ENCODE measurements at places on chromosomes 3 and 15.
A peak's percentile ranks its signal among the peaks of the same experiment; 100 is the strongest.

DNA sequence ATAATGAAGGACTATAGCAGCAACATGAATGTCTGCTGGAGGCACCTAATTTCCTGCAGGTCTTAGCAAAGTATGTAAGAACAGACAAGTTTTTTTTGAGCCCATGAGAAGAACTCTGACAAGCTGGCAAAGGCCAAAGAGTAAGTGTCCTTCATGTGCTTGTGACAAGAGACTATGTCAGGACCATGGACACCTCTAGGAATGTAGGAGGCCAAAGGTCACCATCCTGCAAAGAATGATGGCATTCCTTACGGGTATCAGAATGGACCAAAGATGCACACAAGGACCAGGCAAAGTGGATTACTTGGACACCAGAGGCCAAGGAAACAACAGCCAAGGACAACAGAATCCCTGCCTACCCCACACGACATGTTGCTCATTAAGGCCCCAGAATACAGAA lies 858.5 kb upstream of the CFAP20DC start:
- peak; percentile 66 for DNase-seq

- no peak for DNase-seq
These were observed 1.3 kb downstream of the ADAM10 start for GRCh38 chr15:58748040-58748851.

- DNase-seq: no peak
These were observed 66.0 kb downstream of the DCLK3 start for GRCh38 chr3:36698314-36698713.

DNA sequence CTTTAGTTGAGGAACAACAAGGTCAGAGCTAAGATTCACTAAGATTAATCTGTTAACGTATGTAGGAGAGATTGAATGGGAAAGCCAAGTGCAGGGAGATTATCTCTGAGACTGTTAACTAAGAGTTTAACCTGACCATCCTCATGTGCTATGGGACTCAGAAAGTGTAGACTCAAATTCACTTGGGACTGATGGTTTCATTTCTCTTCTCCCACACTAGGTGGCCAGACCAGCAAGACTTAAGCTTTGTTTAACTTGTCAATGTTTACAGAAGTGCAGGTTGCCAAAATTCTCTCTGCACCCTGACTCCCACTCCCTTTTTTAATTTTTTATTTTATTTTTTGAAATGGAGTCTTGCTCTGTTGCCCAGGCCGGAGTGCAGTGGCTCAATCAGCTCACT lies 6.3 kb upstream of the HEXA start:
- no peak for DNase-seq

- DNase-seq: no peak
These were observed 243.8 kb downstream of the KCNH8 start for GRCh38 chr3:19392150-19392549.

DNA sequence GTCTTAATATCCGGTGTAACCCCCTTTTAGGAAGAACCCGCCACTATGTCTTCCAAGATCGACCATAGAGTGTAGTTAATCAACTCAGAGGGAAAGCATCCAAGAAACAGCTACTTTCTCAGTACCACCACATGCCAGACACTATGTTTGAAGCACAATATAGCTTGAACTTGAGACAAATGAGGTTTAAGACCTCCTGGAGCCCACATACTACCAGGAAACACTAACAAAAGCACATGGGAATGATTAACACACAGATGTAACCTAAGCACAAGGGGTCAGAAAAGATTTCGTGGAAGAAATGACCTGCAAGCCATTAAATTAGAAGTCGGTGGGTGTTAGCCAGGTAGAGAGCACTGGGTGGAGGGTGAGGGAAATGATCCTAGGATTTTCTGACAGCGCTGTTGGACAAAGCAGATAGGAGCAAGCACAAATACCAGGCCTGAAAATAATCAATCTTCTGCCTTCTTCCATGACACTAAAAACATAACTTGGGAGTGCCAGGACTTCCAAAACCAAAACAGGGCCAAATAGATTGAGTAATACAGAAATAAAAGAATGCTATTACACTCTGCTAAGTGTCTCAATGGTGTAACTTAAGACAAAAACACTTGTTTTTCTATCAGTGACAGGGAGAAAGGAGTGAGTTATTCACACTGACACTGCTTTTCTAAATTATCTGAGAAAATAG lies 213.7 kb downstream of the FOXP1 start:
- DNase-seq: no peak

DNA sequence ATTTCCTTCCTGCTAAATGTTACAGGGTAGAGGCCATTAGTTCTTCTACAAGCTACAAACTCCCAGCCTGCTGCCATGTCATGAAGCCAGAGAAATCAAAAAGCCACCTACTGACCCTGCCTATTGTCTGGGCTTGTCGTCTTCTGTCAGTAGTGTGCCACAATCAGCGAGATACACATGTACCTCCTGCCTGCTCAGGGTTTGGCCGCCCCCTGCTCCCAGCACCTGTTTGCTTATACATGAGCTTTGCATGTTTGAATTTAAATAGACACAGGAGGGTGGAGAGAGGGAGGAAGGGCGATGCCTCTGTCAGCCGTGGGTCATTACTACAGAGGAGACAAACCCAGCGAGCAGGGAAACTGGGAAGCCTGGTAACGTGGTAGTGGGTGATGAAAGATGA lies 106.1 kb downstream of the ROBO2 start:
- no peak for DNase-seq

DNA sequence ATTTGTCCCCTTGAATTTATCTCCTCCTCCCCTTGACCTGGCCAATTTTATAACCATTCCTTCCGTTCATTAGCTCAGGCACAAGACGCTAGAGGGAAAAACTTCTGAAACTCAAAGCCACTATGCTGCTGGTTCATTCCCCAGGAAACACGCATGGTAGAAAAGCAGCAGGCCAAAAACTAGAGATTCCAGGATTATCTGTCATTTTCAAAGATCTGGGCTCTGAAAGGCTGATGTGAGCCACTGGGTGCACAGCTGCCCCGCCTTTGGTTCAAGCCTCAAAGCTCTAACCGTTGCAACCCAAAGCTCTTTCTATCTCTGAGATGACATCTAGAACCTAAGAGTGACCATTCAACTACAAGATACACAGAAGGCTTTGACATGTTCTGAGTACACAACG lies 6.1 kb downstream of the ANP32A start:
- no peak for DNase-seq
